Nephron progenitor cell (in vitro differentiated cells): ENCODE measurements at places on chromosomes 2 and 18.

DNA sequence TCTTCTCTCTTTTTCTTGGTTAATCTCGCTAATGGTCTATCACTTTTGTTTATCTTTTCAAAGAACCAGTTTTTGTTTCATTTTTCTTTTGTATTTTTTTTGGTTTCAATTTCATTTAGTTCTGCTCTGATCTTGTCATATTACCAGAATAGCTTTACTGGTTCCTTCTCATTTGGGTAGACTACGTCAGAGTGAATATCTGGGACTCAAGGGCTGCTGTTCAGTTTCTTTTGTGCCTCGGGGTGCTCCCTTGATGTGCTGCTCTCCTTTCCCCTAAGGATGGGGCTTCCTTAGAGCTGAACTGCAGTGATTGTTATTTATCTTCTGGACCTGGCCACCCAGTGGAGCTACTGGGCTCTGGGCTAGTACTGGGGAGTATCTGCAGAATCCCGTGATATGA is 29.4 kb upstream of the IL1RN start:
- DNase-seq: no peak

DNA sequence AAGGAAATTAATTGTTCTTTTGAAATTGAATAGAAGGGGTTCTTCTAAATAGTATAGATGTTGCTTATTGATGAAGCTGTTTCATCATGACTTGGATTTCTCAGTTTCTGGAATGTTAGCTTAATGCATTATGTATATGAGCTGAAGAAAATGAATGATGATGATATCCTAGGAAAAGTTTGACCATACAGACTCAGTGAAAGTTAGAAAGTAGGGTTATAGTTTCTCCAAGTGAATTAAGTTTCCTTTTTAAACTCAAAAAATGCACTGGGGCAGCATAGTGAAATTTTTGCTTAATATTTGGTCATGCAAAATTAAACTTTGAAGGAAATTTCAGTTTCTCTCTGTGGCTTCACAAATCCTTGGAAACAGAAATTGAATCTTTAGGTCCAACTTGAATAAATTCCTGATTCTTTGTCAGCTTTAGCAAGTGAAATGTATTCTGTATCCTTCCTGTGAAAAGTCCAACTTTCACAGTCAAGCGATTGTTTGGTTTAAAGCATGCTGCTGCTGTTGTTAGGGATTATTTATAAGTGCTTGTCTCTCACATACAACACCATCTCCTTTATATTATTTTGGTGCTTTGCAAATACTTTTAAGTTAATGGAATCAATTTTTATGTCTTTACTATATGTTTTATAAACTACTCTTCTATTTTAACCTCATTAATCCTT is 78.2 kb downstream of the PIK3C3 start:
- DNase-seq: no peak

DNA sequence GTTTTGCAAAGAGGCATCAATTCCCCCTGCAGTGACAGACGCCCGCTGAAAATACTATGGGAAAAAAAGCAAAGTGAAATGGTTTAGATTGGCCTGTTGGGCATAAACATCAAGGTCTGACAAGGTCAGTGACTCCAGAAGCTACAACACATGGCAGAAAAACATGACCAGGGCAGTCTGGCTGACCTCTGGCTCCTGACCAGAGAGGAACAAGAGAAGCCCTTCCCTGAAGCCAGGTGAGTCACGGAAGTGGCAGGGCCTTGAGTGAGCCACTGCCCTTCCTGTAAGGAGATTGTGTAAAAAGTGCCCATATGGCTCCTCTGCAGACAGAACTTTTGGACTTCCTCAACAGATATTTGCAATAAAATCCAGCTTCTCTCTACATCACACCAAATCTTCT is 72.0 kb downstream of the DNER start:
- DNase-seq: no peak

DNA sequence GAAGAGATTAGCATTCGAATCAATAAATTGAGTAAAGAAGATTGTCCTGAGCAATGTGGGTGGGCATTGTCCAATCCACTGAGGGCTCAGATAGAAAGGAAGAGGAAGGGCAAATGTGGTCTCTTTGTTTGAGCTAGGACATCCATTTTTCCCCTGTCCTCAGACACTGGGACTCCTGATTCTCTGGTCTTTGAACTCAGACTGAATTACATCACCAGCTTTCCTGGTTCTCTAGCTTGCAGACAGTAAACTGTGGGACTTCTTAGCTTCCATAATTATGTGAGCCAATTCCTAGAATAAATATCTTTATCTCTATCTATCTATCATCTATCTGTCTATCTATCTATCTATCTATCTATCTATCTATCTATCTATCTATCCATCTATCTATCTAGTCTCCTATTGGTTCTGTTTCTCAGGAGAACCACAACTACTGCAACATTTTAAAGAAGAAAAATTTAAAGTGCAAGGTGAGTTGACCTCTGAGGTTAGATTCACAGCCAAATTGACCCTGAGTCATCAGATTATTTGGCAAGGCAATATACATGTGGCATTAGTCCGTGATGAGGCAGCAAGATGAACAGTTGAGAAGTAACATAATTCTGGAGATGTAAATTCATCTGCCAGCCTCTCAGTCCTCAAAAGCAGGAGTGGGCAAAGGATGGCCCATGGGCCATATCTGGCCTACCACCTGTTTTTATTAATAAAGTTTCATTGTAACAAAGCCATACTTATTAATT is 191.4 kb downstream of the PDE11A start:
- DNase-seq: no peak

- DNase-seq: no peak
These were observed 3.0 kb upstream of the IL1RN start for GRCh38 chr2:113124181-113124961.

DNA sequence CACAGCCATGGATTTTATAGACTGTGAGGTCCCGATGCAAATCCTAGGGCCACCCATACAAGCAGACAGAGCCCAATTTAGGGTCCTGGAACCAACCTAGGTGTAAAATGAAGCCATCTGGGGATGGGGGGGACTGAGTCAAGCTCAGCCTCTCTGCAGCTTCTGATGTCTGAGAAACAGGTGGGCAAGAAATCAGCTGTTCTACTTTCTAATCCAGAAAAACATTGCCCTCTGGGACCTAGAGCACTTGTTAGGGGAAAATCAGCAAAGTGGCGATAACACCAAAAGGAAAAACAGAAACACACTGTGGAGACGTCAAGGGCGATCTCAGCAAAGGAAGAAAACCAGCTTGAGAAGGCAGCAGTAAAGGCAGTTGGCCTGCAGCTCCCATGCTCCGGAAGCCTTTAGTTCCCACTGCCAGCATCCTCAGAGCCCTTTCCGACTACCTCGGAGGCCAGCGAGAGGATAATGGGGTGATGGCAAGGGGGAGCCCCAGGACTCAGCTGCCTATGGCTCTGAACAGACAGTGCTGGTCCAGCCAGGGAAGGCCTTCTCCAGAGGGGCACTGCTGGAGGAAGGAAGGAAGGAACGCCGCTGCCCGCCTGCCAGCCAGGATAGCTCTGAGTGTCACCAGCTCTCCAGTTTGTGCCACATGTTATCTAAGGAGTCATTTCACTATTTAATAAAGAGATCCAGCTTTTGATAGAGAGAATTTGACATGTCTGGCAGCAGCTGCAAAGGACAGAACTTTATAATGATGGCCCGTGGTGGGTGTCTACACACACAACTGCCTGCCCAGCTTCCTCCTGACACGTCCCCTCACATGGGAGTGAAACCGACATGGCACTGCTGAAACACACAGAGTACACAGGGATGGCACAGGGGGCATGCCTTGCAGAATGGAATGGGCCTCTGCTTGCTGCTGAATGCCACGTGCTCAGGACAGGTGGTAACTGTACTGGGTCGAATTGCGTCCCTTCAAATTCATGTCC is 37.7 kb downstream of the HS1BP3 start:
- DNase-seq: no peak

DNA sequence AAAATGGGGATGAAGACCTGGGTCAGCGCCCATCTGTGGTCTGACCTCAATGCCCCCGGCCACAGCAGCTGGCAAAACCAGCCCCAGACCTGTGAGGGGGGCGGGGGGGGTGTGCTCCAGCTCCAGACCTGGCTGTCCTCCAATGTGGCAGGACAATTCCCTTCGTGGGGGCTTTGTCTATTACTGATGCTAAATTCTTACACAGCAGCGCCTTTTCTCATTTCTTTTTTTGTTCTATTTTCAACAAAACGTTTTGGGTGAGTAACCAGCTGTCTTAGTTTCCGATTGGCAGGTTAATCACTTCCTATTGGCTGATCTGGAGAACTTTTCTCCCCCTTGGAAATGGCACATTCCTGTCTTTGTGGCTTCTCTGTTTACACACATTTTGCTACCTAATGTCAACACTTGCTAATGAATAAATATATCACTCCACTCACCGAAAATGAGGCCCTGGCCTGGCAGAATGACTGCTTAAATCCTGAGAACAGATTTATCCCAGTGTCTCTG is 4.4 kb downstream of the SMAD7 start:
- DNase-seq: no peak

DNA sequence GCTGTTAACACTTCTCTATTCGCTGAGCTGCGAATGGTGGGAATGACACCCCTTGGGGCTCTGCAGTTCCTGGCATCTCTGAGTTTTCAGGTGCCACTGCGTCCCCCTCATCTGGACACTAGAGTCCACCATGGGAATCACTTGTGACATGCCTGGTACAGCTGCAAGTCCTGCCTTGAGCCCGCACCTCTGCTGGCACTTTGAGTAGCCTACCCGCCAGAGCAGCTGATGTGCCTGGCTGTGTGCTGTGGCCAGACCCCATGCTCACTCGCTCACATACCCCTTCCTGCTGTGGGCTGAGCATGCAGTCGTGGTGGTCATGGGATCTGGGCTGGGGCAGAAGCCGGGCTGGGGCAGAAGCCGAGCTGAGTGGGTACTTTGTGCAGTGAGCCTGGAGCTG is 117.6 kb downstream of the RND3 start:
- DNase-seq: no peak

GRCh38 chr2:15271276-15271675 is 289.9 kb downstream of the NBAS start:
- no peak for DNase-seq
